CD4-positive, alpha-beta T cell treated with Interleukin-10 for 1 hour (primary cell): ENCODE measurements at places on chromosomes 13 and 19.

- DNase-seq = no peak
Measured at GRCh38 chr13:37493775-37494174, 104.8 kb downstream of the POSTN start.

GRCh38 chr13:111856571-111856970 is 210.4 kb upstream of the SOX1 start:
- DNase-seq = no peak

GRCh38 chr13:75263741-75264407 is 218.1 kb downstream of the TBC1D4 start:
- no peak for DNase-seq

DNA sequence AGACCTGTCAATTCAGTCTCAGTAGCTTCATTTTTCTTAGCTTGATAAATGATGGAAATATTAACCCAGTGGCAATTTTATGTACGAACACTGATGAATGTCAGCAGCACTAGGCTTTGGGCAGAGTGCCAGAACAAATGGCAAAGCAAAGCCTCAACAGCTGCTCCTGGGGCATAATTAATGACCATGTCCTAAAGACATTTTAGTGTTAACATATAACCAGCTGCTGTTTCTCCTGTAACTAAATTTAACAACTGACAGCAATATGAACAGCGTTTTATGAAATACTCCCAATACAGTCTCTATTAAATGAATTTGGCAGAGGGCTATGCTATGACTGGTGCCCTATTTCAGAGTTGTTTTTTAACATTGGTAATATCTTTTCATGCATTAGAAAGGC is 47.1 kb downstream of the ZNF568 start:
- no peak for DNase-seq

GRCh38 chr13:77784515-77784914 is 87.0 kb downstream of the SLAIN1 start:
- no peak for DNase-seq

DNA sequence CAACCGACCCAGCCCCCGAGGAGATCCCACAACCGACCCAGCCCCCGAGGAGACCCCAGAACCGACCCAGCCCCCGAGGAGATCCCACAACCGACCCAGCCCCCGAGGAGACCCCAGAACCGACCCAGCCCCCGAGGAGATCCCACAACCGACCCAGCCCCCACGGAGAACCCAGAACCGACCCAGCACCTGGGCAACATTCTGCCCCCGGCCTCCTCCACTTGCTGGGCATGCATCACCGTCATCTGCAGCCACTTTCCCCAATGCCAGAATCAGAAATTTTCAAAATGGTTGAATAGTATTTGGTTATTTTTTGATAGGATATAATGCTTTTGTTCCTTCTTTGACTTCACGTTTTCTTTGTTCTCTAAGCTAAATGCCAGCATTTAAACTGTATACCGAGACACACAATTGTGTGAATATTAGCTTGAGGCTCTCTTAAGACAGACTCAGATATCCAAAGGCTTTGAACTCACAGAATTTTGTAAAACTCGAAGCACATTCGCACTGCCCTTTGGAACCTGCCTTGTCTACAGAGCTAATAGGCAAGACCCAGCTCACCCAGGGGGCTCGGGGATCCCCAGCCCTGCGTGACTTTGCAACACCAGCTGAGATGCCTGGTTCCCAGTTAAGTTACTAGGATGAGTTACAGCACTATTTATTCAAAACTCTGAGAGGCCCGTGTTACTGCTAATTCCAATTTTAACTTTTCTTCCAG is 15.5 kb upstream of the RASA3 start:
- no peak for DNase-seq

DNA sequence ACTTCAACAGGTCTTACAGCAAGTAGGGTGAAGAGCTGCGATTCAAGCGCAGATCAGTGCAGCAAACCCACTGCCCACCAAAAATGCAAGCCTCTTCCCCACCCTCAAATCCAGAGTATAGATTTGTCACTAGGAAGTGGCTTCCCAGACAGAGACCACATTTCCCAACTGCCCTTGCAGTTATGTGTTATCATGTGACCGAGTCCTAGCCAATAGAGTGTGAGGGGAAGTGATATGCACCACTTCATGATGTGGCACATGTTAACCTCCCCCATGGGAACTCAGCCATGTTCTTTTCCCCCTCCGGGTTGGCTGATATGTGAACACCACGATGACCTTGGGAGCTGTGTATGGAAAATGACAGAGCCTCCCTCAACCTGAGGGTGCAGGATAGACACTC is 50.8 kb downstream of the MBD3L2B start:
- no peak for DNase-seq

GRCh38 chr13:30715372-30715756 is 20.0 kb upstream of the ALOX5AP start:
- DNase-seq = no peak

DNA sequence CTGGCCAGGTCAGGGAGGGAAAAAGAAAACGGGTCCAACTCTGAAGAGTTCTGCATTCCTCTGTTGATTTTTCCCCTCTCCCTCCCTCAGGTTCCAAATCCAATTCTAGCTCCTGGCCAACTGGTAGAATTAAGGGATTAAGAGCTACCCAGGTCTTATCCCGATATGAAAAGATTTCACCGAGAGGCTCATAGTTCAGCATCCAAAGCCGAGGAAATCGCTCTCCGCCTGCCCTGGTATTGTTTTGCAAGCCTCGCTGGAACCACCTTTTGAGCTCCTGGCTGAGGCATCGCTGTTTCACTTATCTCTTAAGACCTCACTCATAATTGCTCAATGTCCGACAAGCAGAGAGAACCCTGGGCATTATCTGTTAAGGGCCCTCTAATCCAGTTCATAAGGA is 180.4 kb downstream of the URI1 start:
- no peak for DNase-seq

- no peak for DNase-seq
Measured at GRCh38 chr19:33296488-33296971, 5.8 kb downstream of the CEBPA start.
